ENCODE measurements at places on chromosomes 2 and 18. TPM values are rescaled to one million over a fixed set of nuclear protein-coding genes. Genes with fewer than 3 reads are reported as not detected.

- no peak overlapping the region for H3K27ac ChIP-seq
- no peak overlapping the region for H3K4me3 ChIP-seq
- no peaks in the 10 kb centered on the region for H3K27me3 ChIP-seq
- DNase-seq: no peak
- H3K36me3 ChIP-seq: no peaks in the 10 kb centered on the region
Measured at GRCh38 chr2:188519136-188519535, 227.5 kb downstream of the GULP1 start.

DNA sequence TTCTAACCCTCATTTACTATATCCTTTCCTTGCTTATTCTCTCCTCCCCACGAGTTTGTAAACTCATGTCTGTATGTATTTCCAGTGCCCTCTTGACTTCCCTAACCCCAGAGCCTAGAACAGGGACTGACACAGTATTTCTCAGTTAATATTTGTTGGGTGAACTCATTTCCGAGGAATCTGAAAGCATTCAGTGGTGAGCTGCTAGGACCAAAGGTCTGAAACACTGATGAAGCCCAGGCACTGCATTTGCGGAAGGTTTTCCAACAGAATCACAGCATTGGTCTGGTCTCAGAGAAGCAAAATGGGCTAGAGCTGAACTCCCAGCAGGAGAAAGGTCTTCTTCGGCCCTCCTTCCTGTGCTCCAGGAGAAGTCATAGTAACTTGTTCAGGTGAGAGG is 56.8 kb downstream of the SOX11 start:
- no peaks in the 10 kb centered on the region for H3K27me3 ChIP-seq
- no peaks in the 10 kb centered on the region for H3K36me3 ChIP-seq
- H3K27ac ChIP-seq: no peak overlapping the region
- H3K4me3 ChIP-seq: no peak overlapping the region

DNA sequence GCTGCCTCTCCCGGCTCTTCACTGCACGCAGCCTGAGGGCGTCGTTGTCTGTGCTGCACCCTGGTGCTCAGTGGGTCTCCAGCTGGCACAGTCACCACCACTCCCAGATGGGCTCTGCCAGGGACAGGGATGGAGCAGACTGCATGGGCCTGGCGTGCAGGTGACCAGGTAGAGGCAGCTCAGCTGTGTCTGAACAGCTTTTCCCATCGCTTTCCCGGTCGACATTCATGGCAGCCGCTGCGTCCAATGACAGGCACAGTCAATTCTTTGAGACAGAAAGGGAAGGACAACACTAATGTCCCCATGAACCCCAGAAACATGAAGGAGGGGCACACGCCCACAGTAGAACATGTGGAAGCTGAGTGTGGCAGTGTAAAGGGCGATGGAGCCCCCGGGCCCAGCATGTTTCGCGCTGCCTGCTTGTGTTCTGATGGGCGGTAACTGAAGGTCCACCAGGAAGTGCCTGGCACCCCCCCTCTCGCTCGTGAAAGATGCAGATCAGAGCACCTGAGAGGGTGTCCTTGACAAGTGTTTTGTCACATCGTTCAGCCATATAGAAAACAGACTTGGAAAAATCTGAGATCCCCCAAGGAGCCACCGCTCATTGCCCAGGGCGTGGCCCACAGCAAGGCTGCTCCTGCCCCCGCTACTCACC is 122.4 kb downstream of the NFATC1 start:
- H3K36me3 ChIP-seq: no peaks in the 10 kb centered on the region
- H3K4me3 ChIP-seq: no peak overlapping the region
- H3K27me3 ChIP-seq: no peaks in the 10 kb centered on the region
- no peak overlapping the region for H3K27ac ChIP-seq
- H3K4me1 ChIP-seq: peaks cover 10% of the 10 kb centered on the region

- no peak for DNase-seq
- H3K27me3 ChIP-seq: no peaks in the 10 kb centered on the region
- no peak overlapping the region for H3K27ac ChIP-seq
- H3K36me3 ChIP-seq: peaks cover 12% of the 10 kb centered on the region
- no peak overlapping the region for H3K4me3 ChIP-seq
- peaks cover 84% of the 10 kb centered on the region for H3K4me1 ChIP-seq
Measured at GRCh38 chr2:134407154-134407890, 153.4 kb downstream of the MGAT5 start.

DNA sequence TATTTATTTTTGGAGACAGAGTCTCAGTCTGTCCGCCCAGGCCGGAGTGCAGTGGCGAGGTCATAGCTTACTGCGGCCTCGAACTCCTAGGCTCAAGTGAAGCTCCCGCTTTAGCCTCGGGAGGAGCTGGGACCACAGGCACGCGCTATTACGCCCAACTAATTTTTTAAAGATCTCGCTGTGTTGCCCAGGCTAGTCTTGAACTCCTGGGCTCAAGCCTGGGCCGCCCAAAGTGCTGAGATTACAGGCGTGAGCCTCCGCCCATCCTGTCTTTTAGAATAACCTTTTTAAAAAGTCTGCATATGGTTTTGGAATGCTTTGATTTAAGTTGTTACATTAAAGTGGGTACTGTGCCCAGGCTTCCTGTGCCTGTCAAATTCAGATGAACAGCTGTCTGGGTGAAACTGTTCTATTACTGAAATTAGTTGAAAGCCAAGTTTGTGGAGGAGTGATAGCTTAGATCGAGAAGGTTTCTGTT is 944 bp downstream of the RAB3GAP1 start:
- DNase-seq: no peak
- peaks cover 74% of the 10 kb centered on the region for H3K4me1 ChIP-seq
- H3K4me3 ChIP-seq: peak overlapping the region; percentile 87
- H3K27me3 ChIP-seq: no peaks in the 10 kb centered on the region
- H3K36me3 ChIP-seq: no peaks in the 10 kb centered on the region

DNA sequence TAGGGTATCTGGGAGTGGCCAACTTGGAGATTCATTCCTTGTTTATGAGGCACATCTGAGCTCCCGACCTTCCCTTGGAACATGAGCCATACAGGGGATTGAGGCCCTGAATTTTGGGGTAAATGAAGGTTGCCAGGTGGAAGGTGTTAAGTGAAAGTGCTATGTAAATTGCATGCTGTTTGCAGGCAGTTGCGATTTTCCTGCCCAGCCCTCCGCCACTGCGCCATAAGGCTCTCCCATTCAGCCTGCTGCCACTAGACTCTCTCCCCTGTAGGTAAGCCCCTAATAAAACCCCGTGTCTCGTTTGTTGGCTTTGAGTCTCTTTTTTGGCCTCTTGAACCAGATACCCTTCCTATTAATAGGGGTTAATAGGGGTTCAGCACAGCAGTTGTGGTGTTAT is 33.8 kb downstream of the PCARE start:
- H3K4me1 ChIP-seq: peaks cover 57% of the 10 kb centered on the region
- H3K27ac ChIP-seq: no peak overlapping the region
- H3K27me3 ChIP-seq: no peaks in the 10 kb centered on the region
- H3K4me3 ChIP-seq: no peak overlapping the region

DNA sequence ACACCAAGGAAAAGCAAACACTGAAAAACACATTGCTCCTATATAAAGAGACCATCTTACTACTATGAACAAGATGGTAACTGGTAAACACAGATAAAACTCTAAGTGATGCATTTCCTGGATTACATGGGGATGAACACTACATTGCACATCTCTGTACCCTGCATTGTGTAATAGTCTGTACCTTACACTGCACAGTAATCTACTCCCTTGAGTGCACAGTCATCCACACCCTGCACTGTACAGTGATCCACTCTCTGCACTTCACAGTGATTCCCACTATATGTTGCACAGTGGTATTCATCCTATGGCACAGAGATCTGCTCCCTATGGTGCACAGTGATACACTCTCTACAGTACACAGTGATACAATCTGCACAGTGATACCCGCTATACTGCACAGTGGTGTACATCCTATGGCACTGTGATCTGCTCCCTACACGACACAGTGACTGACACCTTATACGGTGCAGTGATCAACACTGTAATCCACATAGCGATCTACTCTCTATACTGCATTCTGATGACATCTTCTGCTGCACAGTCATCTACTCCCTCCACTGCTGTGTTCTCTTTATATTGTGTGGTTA is 462.2 kb upstream of the RGPD4 start:
- H3K4me3 ChIP-seq: no peak overlapping the region
- H3K36me3 ChIP-seq: no peaks in the 10 kb centered on the region
- H3K4me1 ChIP-seq: no peaks in the 10 kb centered on the region
- H3K27me3 ChIP-seq: no peaks in the 10 kb centered on the region
- no peak for DNase-seq

GRCh38 chr2:26395394-26395793 is 6.3 kb upstream of the DRC1 start:
- no peak overlapping the region for H3K4me3 ChIP-seq
- DNase-seq: no peak
- H3K27me3 ChIP-seq: no peaks in the 10 kb centered on the region
- H3K36me3 ChIP-seq: peaks cover 9% of the 10 kb centered on the region
- no peak overlapping the region for H3K27ac ChIP-seq

The GPC1 gene
- total RNA-seq: 187 TPM

The DCDC2C gene
- not detected for total RNA-seq

The RIT2 gene
- total RNA-seq: not detected
